ENCODE measurements at places on chromosomes 6 and 20.

GRCh38 chr6:107125771-107126170 lies 10.5 kb upstream of the BEND3 start:
- no peak for DNase-seq

DNA sequence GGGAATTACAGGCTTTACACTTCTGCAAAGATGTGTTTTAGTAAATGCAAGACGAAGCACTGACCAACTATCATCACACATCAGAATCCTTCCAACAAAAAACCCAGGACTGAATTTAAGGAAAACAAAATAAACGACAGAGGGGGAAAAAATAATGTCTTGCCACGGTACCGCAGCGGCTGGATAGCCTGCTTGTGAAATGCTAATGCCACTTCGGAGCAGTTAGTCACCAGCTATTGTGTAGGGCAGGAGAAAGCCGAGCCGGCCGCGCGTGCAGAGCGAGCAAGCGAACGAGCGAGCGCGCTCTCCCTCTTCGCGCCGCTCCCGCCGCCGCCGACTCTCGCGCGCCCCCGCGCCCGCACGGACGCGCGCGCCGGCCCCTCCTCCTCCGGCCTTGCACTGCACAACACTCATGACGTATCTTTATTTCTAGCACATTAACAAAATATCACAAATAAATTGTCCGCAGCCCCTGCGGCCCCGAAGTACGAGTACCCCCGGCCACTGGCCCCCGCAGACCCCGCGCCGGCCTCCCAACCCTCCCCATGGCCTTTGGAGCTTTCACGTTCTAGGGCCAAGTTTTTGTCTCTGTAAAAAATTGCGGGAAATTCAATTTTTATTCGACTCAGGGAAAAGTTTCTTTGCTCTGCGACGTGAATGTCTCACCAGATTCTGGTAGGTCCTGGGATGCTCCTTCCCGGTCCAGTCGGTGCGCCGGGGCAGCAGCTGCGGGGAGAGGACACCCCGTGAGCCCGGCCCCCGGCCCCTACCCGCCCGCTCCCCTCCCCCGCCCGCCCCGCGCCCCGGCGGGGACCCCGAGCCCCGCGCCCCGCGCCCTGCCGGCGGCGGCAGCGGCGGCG lies 1.0 kb downstream of the PHIP start:
- DNase-seq, result peak; percentile 93

DNA sequence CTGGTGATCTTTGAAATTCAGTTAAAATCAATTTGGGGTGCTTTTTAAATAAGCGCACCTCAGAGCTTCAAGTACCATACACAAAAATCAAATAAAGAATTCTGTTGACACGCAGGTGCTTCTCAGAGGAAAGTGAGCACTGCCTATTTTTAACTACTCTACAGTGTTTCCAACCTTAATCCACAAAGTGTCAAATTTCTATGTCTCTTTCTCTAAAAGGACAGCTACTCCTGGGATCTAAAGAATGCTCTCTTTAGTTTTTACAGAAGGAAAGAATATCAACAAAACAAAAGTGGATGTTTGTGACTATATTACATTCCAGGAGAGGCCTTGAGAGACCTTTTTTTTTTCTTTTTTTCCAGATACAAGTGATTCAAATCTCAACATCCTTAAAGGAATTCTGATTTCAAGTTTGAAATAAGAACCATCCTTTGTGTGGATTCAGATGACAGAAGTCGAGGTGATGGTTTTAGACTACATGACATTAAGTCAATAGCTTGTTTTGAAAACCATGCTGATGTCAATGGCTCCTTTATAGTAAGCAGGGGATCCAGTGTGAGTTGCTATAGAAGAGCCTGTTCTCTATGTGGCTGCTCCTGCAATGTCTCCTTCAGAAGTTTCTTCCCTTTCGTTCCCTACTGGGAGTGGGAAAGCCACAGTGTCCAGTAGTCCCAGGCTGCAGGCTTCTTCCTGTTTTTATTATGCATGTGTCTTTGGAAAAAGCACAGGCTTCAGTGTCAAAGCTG lies 67.2 kb upstream of the DEFB112 start:
- DNase-seq, result no peak

DNA sequence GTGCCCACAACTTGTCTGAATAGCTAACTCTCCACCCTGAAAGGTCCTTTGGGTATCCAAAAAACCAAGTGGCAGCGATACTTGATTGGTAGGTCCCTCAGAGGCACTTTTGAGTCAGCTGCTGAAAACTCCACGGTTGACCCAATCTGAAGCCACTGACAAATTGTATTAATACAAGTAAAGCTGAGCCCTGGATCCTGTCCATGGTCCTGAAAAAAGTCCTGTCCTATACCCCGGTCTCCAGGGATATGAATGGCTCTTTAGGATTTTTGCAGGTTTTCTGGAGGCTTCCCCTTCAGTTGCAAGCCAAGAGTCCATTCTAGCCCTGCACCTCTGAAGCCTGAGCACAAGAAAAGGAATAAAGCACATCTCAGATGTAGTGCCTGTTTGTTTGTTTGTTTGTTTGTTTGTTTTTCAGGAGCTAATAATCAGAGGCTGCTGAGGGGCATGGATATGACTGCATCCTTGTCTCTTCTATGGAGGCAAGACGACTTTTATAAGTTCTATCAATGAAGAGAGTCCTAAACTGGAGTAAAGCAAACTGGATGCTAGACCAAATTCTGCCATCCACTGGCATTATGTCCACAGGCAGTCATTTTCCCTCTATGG lies 1.7 kb upstream of the SLC12A5 start:
- no peak for DNase-seq

DNA sequence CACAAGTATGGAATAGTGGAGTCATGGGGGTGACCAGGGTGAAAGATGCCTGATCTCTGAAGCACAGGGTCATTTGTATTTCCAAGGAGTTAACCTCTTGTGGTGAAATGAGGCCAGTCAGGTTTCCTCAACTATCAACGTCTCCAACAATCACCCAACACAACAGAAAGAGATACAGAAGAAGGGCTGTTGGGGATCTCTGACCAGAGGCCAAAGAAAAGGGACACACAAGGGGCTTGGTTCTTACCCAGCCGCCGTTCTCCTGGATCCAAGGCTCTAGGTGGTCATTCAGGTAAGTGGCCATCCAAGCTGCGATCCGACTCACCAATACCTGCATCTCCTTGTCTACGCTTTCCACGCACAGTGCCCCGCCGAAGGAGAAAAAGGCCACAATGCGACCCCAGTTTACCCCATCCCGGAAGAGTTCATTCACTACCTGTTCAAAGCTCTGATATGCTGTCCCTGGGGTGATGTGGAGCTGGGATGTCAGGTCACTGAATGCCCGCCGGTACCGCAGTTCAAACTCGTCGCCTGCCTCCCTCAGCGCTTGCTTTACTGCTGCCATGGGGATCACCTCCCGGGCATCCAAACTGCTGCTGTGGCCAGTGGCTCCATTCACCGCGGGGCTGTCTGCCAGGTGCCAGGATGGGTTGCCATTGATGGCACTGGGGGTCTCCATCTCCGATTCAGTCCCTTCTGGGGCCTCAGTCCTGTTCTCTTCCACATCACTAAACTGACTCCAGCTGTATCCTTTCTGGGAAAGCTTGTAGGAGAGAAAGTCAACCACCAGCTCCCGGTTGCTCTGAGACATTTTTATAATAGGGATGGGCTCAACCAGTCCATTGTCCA lies 1.0 kb downstream of the BCL2L1 start:
- DNase-seq, result no peak

DNA sequence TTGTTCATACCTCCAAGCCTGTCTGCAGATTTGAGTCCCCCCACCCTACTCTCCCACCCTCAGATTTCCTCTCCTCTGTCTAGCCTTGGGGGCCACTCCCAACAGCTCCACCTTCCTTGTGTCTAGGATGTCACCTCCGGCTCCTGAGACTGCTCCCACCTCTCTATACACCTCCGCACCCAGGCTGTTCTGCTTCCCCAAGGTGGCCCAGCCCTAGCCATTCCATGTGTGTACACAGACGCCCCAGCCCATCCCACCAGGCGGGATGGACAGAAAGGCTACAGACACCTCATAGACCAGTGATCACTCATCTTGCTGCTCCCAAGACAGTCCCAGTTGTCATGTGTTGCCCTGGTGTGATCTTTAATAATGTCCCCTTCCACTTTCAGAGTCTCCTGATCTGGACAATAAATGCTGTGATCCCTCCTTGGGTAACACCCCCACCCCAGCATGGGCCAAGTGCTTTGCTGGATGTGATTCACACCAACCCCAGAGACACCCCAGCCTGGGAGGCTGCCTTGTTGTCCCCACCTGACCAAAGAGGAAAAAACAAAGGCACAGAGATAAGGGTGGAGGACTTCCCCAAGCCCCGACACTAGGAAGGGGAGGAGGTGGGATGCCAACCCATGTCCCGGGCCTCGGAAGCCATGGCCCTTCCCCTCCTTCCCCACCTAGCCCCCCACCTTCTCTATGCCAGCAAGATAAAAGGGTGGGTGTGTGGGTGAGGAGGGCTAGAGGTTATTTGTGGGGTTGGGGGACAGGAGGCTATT lies 36.1 kb downstream of the MDFI start:
- no peak for DNase-seq

- DNase-seq, result no peak
These were observed 97.4 kb downstream of the IRF4 start for GRCh38 chr6:489001-489400.

- no peak for DNase-seq
These were observed 274.1 kb downstream of the BCKDHB start for GRCh38 chr6:80380566-80380965.

GRCh38 chr20:41534170-41534569 lies 84.0 kb downstream of the CHD6 start:
- no peak for DNase-seq

DNA sequence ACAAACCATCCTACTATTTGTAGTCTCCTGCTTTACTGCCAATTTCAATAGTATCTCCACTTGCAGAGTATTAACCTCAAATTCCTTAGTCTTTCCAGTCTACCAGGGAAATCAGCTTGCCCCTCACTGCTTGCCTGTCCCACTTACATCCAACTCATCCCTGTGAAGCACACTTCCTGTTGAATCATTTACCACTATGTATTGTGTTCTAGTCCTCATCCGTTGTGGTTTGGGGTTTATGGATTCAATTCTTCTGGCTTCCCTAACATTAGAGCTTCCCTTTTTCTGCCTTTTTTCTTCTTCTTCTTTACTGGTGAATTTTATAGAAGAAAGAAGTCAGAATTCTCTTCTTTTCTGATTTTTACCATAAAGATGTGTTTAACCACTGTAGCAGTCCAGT lies 5.1 kb upstream of the TXLNB start:
- no peak for DNase-seq

DNA sequence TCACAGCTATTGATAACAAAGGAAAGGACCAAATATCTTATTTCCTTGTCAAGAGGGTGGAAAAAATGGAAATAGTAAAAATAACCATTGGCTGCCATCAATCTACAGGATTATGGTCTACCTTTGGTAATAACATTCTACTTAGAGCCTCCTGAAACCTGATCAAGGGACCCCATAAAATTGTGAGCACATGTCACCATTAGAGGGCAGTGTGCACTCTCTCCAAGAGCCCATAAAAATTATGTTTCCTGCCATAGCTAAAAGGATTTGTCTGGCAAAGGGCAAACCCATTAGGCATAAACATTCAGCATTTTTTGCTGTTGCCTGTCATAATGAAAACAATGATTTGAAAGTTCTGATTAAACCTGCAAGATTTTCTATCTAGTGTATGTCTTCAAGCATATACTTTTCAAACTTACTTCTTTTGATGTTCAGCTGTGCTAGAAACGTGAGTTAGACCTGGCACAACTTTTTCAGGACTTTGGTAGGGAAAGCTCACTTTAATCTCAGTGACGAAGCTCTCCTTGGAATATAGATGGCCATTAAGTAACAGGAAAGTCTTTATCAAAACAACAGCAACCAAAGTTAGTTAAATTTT lies 120.7 kb upstream of the ZFP64 start:
- DNase-seq, result peak; percentile 18

DNA sequence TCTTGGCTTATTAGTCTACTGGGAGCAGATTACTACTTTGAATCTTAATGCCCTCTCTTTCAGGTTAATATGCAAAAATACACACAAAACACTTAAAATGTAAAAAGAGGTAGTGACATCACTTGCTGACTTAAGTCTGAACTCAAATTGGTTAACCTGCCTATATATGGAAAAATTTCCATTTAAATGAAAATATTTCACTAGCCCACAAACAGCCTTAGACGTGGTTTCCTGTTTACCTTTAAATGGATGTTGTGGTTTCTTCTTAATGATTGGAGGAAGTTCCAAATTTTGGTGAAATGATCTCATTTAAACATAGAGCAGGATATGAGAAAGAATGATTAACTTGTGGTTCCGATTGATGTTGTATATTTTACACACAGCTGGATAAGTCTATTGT lies 553.7 kb downstream of the CD109 start:
- DNase-seq, result no peak

DNA sequence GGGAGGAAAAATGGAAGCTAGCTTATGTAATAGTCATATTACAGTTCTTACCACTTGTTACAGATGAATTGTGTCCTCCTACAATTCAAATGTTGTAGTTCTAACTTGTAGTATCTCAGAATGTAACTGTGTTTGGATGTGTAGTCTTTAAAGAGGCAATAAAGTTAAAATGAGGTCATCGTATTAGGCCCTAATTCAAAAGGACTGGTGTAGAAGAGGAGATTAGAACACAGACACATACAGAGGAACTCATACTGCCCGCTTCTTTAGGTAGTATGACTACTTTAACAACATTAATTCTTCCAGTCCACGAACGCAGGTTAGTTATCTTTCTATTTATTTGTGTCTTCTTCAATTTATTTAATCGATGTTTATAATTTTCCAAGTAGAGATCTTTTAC lies 46.5 kb upstream of the TPD52L1 start:
- DNase-seq, result no peak

GRCh38 chr20:53768329-53768728 lies 174.7 kb upstream of the ZNF217 start:
- no peak for DNase-seq

DNA sequence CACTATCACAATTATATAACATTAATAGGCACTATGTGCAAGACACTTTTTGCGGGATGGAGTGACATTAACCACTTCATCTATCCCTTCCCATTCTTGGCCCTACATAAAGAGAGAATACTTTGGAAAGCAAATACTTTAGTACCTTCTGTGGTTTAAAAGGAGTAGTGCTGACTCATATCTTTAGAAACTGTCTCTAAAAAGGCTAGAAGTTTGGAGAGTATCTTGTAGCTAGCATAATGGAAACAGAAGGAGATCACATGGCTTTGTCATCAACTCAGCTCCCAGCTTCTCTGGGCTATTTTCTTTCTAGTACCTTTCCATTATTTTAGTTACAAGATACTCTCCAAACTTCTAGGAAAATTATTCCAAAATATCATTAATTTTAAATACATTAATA lies 157.5 kb downstream of the ADGRG6 start:
- DNase-seq, result no peak

DNA sequence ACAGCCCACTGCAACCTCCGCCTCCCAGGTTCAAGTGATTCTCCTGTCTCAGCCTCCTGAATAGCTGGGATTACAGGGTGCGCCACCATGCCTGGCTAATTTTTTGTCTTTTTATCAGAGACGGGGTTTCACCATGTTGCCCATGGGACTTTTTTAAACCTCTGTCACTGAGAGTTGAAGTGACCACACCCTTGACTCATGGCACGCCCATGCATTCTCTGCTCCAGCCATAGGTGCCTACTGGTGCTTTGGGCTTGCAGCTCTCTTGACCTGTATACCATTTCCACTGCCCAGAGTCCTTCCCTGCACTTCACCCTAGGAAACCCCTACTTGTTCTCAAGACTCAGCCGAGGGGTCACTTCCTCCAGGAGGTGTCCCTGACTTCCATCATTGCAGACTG lies 2.4 kb upstream of the SCRT2 start:
- no peak for DNase-seq

Measured in putamen (tissue), 1 donor.